Neural progenitor cell (in vitro differentiated cells): ENCODE measurements at places on chromosomes 7 and 10.
A peak's percentile ranks its signal among the peaks of the same experiment; 100 is the strongest.

GRCh38 chr7:142785841-142786250 is 15.1 kb downstream of the PRSS2 start:
- DNase-seq = no peak

DNA sequence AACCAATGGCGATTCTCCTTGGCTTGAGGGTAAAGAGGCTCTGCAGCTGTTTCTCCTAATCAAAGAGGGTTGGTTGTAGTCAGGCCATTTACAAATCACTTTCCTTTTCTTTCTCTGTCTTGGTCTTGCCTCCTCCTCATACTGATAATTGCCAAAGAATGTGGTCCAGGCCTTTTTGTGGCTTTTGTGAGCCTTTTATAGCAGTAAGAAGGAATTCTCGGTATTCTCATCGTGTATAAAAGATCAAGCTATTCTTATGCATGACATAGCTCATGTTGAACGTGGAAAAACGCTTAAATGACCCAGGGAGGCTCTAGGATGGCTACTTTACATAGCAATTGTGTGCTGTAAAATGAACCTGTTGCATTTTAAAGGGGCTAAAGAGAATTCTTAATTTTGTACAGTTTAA is 62.6 kb downstream of the RBM20 start:
- peak; percentile 30 for DNase-seq

- peak; percentile 5 for DNase-seq
These were observed 107.7 kb downstream of the SEPTIN7 start for GRCh38 chr7:35908331-35909216.

DNA sequence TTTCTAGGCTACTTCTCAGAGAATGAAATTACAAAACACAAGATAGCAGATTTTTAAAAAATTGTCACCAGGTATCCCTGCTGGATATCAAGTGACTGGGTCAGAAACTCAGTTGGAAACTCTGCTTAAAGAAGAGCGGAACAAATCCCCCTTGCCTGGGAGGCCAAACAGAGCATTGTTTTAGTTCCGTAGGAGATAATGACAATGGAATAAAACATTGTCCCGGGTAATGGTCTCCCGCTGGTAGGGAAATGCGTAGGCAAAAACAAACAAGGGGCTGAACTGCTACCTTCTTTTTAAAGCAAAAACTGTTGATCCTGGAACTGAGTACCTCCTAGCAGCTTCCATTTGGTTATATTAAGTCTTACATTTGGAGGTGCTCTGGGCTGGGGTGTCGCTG is 21.3 kb upstream of the VAX1 start:
- DNase-seq = peak; percentile 84

GRCh38 chr10:43903451-43903850 is 254.8 kb upstream of the ZNF32 start:
- DNase-seq = no peak

GRCh38 chr10:128070161-128070560 is 56.1 kb downstream of the MKI67 start:
- no peak for DNase-seq

DNA sequence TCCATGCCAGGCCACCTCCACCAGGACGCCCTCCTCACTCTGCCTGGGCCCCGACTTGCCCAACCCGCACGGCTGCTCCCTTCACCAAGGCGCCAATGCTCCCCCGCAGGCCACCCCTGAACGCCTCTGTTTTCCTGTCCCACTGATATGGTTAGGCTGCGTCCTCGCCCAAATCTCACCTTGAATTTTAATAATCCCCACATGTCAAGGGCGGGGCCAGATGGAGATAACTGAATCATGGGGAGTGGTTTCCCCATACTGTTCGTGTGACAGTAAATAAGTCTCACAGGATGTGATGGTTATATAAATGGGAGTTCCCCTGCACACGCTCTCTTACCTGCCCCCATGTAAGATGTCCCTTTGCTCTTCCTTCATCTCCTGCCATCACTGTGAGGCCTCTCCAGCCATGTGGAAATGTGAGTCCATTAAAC is 29.8 kb downstream of the RSU1 start:
- no peak for DNase-seq

DNA sequence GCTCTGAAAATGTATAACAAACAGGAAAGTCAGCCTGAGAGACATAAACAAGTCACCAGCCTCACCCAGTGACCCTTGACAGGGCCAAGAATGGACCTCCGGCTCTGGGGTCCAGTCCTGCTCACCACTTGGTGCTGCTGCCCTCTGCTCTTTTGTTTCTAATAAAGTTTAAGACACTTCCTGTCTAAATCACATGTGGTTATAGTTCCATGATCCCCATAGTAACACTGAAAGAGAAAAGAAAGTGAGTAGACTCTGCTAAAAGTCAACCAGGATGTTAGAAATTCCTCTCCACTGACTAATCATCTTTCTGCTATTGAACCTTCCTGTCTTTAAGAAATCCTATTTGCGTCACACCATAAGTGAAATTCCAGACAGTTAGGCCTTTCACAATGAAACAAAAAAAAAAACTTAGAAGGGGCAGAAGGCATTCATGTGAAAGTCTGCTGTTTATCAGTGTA is 179.2 kb upstream of the BET1 start:
- peak; percentile 11 for DNase-seq

- no peak for DNase-seq
These were observed 37.0 kb upstream of the EGR2 start for GRCh38 chr10:62852961-62853702.

DNA sequence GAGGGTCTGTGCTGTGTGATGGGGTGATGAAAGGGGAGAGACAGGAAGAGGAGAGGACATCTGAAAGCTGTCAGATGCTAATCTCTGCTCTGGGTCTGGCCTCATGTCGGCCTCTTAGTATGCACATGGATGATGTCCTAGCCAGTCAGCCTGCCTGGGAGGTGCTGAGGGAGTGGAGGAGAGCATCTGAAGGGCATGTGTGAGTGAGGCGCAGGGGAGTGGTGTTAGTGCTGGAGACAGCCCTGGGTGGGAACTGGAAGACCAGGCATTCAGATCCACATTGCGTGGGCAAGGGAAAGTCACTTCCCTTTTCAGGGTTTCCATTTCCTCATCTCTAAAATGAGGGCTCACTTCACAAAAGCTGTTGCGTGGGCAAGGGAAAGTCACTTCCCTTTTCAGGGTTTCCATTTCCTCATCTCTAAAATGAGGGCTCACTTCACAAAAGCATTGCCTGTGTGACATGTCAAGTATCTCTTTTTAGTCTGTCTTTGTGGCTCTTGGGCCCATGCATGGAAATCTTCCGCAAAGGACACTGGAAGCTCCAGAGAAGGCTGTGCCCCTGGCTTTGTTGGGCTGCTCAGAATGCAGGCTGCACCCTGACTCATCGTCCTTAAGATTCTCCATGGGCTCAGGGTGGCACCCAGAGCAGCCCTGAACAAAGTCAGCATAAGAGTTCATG is 10.0 kb downstream of the SFTPD start:
- DNase-seq = no peak

DNA sequence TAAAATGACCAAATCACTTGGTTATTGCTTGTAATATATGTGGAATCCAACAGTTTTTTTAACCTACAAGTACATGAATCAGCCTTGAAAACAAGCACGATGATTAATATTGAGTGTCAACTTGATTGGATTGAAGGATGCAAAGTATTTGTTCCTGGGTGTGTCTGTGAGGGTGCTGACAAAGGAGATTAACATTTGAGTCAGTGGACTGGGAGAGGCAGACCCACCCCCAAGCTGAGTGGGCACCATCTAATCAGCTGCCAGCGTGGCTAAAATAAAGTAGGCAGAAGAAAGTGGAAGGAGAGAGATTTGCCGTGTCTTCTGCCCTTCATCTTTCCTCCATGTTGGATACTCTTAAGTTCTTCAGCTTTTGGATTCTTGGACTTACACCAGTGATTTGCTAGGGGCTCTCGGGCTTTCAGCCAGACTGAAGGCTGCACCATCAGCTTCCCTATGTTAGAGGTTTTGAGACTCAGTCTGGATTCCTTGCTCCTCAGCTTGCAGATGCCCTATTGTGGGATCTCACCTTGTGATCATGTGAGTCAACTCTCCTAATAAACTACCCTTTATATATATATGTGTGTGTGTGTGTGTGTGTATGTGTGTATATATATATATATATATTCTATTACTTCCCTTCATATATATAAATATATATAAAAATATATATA is 118.4 kb upstream of the WDR11 start:
- peak; percentile 34 for DNase-seq

GRCh38 chr7:98329100-98329790 is 47.8 kb downstream of the BRI3 start:
- peak; percentile 17 for DNase-seq

GRCh38 chr10:119029613-119030420 is at the start of gene NANOS1:
Gene NANOS1, plus strand, starts transcription at chr10:119029714. Its CDS starts 88 bp downstream, at chr10:119029802.
- DNase-seq = peak; percentile 75

- no peak for DNase-seq
These were observed 277.1 kb downstream of the TCERG1L start for GRCh38 chr10:131034451-131034850.

GRCh38 chr7:23604296-23604640 is 7.1 kb downstream of the CCDC126 start:
- DNase-seq = no peak

- DNase-seq = no peak
These were observed 45.7 kb downstream of the IKZF1 start for GRCh38 chr7:50349963-50350944.

- DNase-seq = no peak
These were observed 92.7 kb upstream of the AKR1E2 start for GRCh38 chr10:4733150-4733842.

- no peak for DNase-seq
These were observed 460.2 kb downstream of the GRM8 start for GRCh38 chr7:126792521-126792920.

DNA sequence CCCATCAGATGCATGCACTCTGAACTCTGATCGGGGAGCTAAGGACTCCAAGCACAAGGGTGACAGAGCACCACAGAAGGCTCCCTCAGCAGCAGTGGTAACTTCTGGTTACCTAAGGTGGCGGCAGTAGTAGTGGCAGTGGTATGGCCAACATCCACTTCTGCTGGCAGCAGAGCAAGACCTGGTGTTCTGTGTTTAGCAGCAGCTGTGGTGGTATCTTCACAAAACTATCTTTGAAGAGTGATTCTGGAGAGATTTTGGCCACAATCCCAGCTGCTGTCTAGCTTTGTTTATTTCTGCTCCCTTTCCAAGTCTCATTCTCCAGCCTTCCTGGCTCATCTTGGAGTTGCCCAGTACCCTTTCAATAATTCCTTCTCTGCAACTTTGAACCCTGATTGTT is 102.4 kb upstream of the LRGUK start:
- no peak for DNase-seq

DNA sequence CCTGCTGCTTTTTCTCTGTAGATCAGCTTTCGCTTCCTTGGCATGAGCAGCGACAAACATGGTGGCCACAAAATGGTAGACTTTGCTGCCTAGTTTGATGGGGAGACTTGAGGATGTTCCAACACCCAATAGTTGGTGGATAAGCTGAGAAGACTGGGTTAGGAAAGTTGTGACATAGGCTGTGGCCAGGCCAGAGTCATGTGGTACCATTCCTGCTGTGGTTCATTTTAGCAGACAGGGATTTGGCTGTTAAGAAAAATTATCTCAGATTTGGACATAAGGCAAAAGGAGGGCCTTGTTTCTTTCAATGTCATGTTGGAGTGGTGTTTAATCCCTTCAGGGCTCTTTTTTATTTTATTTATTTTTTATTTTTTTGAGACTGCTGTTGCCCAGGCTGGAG is 26.6 kb upstream of the FAM180A start:
- DNase-seq = no peak

GRCh38 chr10:63421591-63421990 is 44.2 kb downstream of the JMJD1C start:
- no peak for DNase-seq

DNA sequence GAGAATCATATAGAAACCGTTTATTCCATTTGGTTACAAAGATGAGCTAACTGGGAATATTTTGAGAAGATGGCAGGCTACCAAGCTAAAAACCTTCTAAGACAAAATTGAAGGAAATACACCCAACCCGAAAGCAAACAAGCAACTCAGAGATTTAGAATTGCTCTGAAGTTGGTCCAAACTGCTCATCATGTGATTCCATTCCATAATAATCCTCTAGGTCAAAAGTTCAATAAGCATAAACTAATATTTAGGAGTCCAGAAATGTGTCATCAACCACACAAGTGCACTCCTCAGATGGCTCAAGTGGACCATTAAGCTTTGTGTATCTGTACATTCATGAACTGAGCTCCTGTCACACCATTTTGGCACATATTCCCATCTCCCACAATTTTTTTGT is 28.7 kb downstream of the DGKI start:
- no peak for DNase-seq

- no peak for DNase-seq
These were observed 58.5 kb upstream of the AHR start for GRCh38 chr7:17239683-17240521.
